ENCODE measurements at places on chromosomes 2 and 18.

- peak; percentile 68 for DNase-seq
These were observed 134.8 kb upstream of the CREB1 start for GRCh38 chr2:207394812-207395534.

- DNase-seq: no peak
These were observed 132.2 kb downstream of the BIRC6 start for GRCh38 chr2:32489061-32489460.

- no peak for DNase-seq
These were observed 88.5 kb upstream of the COPS8 start for GRCh38 chr2:236997069-236997715.

DNA sequence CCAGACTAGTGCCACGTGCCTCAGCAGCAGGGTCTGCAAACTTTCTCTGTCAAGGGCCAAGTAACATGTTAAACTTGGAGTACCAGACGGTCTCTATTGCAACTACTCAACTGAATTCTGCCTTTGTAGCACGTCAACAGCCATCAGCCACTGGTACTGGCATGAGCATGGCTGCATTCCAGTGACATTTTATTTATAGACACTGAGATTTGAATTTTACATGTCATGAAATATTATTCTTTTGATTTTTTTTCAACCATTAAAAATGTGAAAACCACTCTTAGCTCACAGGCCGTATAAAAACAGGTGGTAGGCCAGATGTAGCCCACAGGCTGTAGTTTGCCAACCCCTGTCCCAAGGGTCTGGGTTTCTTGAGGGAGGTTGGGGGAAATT, 199.7 kb downstream of the TPGS2 start:
- DNase-seq: no peak

DNA sequence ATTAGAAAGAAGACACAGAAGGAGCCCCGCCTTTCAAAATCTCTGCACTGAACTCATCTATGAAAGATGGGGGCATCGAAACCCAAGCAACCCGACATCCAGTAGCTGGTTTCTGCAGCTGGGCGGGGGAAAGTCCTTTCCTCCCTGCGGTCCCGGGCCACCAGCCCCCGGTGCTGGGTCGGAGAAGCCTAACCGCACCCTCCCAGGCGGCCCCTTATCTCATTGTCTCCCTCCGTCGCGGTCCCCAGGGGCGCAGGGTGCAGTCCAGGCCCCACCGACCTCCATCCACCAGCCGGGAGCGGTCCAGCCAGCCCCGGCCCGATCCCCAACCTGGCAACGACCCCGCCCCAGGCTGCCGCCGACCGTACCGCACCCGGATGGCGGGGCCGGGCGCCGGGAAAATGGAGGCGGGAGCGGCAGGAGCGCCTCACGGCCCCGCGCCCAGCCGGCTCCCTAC, 452 bp downstream of the RAPH1 start:
- DNase-seq: peak; percentile 44

DNA sequence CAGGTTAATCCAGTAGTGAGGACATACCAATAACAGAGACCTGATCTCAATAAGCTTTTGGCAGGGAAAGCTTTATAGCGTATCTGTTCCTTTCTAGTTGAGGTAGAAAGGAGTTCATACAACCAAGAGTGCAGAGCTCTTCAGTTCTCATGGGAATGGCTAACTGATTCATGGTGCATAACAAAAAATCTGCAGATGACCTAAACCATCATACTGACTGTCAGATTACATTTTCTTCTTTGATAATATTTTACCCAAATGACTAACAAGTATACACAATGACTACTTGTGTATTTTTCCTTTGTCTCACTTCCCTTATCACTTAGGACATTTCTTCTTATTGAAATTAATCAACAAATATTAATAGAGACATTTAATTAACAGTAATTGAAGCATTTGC, 140.0 kb upstream of the SERTAD2 start:
- DNase-seq: no peak

GRCh38 chr18:33627114-33627513, 49.1 kb downstream of the ASXL3 start:
- DNase-seq: no peak

- no peak for DNase-seq
These were observed 88.2 kb downstream of the ACKR3 start for GRCh38 chr2:236657801-236658200.

DNA sequence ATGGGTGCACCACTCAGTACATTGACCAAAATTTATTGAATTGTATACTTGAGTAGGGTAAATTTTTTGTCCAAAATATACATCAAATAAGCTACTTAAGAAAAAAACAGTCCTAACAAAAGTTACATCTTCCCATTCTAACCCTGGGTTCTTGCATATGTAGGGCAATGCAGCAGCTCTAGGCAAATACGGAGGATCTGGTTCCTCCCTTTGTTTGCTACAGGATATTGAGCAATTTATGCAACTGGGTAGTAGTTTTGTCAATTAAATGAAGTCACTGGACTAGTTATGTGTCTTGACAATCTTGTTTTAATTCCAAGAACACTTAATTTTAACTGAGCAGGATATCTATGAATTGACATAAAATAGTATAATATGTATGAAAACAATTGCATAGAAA, 1507.2 kb upstream of the PIK3C3 start:
- no peak for DNase-seq

- no peak for DNase-seq
These were observed 30.6 kb upstream of the CHN1 start for GRCh38 chr2:175035806-175036205.

- DNase-seq: peak; percentile 68
These were observed 419.6 kb upstream of the POU3F3 start for GRCh38 chr2:104434318-104434792.

- no peak for DNase-seq
These were observed 26.6 kb upstream of the STEAP3 start for GRCh38 chr2:119197126-119197405.

GRCh38 chr2:103355287-103355686, 593.5 kb downstream of the TMEM182 start:
- DNase-seq: no peak

DNA sequence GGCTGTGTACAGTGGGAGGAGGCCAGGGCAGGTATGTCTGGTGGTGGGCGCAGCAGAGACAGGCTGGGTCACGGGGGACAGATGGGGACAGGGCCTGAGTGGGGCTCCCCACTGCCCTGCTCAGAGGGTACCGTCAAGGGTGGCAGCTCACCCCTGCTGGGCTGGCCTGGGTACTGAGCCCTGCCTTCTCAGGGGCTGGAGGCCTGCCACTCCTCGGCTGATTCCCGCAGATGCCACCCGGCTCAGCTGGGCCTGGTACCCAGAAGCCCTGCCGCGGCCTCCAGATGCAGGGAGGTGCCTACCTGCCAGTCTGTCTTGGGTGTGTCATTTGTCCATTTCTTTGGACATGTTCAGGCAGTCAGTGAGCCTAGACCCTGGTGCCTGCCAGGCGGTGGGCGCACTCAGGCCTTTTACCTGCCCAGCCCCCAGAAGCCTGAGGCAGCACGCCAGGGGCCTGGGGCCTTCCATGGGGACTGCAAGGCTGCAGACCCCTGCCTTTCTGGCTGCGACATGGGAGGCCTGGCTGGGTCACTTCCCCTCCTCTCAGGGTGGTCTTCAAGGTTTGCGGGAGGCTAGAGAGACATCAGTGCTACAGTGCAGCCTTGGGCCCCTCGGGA, 3.3 kb downstream of the SNORC start:
- DNase-seq: no peak

DNA sequence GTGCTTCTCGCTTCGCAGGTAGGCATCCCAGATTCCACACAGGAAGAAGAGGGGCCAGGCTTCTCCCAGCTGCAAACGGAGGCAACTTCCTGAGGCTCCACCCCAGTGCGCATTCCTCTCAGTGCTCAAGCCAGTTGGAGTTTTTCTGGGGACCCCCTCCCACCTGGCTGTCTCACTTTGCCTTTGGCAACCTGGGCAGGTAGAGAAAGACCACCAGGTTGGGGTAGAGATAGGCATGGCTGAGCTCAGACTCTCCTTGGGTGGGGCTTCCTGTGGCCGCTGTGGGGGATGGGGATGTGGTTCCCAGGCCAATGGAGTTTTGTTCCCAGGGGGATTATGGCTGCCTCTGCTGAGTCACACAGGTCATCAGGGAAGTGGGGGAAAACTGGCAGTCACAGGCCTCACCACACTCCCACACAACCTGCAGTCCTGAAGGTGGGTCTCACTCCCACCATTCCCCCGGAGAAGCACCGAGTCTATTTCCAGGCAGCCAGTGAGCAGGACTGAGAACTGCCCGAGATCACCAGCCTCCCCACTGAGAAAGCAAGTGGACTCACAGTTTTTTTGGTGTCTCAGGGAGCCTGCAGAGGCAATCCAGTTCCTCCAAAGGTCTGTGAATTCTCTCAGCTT, 38.1 kb downstream of the SLC39A10 start:
- DNase-seq: no peak

- no peak for DNase-seq
These were observed 442.1 kb upstream of the MEX3C start for GRCh38 chr18:51639541-51639940.

DNA sequence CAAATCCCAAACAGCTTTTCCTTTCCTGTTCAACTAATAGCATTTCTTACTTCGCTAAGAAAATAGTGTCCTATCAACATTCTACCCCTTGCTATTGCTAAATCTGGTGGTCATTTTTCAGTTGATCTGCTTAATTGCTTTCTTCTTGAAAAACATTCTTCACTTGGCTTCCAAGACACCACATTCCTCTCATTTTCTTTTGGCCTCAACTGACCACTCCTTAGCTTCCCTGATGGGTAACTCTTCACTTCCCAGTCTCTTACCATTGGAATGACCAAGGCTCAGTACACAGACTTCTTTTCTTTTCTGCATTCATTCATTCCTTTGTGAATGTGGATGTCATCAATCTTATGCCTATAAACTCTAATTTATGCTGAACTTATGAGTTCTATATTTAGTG, 230.8 kb upstream of the CDH2 start:
- DNase-seq: no peak

DNA sequence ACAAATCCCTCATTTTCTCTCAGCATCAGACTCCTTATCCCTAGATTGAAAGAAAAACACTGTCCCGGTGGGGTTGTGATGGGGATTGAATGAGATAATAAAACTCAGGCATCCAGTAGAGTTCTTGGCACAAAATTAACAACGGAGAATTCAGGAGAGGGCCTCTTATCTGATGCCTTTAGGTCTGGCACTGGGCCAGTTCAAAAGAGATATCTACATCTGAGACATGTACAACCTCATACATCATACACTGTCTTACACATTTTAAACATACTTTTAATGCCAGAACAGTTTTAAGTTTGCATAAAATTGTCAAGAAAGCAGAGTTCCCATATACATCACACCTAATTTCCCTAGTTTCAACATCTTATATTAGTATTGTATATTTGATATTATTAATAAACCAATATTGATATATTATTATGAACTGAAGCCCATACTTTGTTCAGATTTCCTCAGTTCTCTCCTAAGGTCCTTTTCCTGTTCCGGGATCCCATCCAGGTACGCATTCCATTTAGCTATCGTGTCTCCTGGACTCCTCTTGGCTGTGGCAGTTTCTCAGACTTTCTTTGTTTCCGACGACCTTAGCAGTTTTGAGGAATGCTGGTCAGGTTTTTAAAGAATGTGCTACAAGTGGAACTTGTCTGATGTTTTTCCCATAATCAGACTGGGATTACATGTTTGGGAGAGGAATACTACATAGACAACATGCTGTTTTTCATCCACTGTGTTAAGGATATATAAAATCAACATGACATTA, 27.8 kb downstream of the NXPH2 start:
- no peak for DNase-seq

DNA sequence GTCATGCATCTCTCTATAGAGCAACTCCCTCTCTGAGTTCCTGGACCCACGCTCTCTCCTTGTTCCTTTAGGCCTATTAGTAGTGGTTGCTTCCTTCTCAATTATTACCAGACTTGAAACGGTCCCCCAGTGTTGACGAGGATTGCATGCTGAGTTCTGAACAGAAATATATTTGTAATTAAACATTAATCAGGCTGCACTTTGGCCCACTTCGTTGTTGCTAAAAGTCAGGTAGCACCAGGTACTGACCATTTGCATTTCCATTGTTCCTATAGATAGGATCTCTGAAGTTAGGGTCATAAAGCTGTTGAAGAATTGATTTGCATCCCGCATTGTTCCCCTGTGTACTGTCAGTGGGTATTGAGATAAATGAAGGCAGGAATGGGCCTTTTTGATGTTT, 36.9 kb upstream of the TTR start:
- DNase-seq: no peak

DNA sequence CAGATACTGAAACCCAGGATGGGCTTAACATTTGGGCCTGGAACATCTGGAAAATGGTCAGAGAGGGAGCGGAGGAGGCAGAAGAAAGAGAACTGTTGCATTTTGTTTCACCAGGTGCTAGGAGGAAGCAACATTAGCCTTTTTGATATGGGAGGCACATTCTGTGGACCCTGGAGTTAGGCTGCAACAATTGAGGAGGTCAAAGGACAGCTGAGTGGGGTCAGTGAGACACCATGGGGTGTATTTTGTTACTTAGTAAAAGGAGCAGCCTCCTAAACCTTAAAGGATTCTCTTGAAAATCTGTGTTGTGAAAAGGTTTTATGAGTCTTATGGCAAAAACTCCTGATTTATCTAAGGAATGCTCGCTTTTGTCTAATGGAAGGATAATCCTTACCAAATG, 124.9 kb downstream of the GREB1L start:
- no peak for DNase-seq

All from activated CD4-positive, alpha-beta T cell treated with anti-CD3 and anti-CD28 coated beads, Interleukin-2, amount 50 U/mL, for 16 hours (primary cell).